Stimulated activated CD8-positive, alpha-beta memory T cell treated with anti-CD3 and anti-CD28 coated beads, Interleukin-4, amount 100 ng/mL, for 24 hours (primary cell): ENCODE measurements at places on chromosomes 5 and 9.
A peak's percentile ranks its signal among the peaks of the same experiment; 100 is the strongest.

- no peak for DNase-seq
These were observed 34.0 kb downstream of the PUM3 start for GRCh38 chr9:2809692-2810419.

DNA sequence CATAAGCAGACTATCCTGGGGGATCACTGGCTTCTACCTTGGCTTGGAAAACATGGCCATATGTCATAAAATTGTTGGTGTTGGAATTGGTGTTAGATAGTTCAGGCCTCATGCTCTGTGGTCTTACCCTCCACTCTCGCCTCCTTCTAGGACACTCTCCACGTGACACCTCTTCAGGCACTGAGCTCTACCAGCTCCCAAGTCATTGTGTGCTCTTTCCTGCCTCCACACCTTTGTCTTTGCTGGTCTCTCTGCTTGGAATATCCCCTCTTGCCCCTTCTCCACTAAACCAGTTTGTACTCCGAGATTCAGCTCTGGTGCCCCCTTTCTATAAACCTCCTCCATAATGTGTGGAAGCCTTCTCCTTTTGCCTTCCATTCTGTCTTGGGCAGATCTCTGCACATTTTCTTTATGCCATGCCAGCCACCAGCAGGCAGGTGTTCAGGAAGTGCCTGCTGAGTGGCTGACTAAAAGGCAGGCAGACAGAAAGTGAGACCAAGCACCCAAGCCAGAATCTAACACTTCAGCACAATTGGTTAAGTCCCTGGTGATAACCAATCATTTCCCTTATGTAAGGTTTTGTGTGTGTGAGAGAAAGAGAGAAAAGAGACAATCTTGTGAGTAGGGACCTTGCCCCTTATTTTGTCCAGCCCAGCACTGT is 37.7 kb downstream of the SAR1B start:
- no peak for DNase-seq

DNA sequence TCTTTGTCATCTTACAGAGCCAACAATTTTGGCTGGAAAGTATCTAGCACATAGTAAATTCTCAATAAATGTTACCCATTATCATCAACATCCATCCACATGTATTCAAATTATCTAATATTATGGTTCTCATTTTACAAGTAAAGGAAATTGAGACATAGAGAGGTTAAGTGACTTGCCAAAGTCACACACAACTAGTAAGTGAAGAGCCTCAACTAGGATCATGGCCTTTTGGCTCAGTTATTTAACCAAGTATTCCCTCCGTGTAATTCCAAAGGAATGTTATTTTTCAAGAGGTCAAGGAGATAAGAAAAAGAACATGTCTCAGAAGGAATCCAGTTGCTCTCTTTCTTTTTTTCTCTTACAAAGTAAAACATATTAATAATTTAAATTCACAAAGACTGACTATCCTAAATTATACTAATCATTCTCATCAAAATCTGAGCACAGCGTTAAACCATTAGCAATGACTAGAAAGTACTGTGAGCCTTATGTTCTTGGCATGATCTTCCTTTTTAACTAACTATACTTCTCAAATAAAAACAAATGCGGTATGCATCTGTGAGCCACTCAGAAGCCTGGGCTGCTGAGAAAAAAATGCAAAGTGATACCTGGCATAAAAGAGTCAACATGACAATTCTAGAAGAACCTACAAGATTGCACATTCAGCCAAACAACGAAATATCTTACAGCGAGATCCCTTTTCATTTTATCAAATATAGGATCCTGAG is 350.9 kb downstream of the GLIS3 start:
- no peak for DNase-seq

DNA sequence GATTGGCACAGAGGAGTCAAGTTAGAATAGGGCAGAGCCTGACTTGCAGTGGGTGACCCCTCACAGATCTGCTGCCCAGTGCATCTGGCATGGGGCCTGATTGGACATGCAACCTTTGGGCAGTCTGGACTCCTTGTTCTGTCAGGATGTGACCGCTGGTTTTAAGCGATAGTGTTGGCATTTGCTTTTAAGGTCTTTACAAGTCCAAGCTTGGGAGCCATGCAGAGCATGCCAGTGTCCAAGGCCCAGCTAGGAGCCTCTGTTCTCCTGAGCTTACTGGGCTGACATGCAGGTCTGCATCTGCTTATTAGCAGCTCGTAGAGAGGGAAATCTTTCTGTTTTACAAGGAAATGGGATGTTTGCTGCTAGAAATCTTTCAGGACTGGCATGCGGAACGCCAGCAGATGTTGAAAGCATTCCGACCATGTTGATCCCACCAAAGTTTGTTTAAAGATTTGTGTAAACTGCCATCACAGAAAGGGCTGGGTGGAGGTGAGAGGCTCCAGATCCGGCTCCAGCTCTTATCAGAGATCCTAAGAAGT is 27.5 kb downstream of the GADD45G start:
- no peak for DNase-seq

- DNase-seq = no peak
These were observed 249.9 kb downstream of the CDK5RAP2 start for GRCh38 chr9:120330031-120330430.

DNA sequence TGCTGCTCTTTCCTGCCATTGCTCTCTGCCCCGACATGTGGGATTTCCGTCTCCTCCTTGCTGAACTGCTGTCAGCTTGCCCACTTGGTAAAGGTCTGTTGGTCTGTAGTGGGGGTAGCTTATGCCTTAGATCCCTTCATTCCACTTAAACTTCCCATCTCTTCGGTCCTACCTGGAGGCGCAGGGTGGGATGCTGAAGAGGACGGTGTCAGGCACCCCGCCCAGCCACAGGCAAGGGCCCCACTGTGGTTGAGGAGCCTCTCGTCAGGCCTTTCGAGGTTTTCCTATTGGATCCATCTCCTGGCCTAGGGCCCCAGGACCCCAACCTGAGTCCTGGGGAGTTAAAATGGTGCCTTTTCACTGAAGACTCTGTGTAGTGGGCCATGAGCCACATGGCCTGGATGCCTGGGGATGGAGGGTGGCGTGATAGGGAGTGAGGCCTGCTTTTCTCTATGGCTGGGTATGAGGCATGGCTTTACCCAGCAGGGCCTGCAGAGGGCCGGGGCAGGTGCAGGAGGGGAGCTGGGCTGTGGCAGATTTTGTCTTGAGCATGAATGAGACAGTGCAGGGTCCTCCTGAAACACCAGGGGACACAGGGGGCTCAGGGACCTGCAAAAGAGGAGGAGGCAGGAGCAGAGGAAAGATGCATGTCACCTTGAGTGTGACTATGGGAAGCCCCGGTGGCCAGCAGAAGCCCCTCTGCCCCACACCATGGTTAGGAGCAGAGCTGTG is 25.8 kb upstream of the RNF130 start:
- no peak for DNase-seq

DNA sequence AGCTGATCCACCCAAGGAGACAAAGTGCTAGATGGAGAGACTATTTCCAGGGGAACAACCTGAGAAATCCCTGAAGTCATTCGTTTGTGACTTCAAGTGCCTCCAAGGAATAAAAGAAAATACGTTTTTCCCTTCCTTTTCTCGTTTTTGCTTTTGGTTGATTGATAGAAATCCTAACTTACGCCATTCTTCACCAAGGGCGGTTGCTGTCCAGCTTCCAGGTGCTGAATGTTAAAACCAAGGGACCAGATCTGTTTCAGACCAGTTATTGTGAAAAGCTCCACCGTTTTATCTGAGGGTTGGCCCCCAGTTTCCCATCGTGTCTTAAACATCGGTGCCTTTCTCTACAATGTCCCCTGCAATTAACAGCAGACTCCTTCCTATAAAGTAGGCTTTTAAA is 600.7 kb upstream of the SGCD start:
- DNase-seq = no peak

- DNase-seq = no peak
These were observed 535.8 kb downstream of the CYLC2 start for GRCh38 chr9:103530934-103531333.

DNA sequence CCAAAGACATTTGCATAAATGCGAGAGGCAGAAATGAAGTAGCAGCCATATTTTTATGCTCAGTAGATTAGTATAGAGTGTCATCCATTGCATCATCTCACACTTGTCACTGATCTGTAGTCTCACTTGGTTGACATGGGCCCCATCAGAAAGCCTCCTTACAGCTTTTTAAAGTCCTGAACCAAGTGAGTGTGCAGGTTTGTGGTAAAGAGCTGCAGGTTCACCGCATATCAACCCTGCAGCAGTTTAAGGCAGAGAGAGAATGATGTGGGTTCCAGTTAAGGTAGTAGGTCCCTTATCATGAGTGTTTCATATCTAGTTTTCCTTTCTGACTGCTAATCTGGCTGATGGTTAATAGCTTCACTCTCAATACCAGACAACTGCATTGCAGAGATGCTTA is 1080.3 kb downstream of the NR2F1-AS1 start:
- no peak for DNase-seq

DNA sequence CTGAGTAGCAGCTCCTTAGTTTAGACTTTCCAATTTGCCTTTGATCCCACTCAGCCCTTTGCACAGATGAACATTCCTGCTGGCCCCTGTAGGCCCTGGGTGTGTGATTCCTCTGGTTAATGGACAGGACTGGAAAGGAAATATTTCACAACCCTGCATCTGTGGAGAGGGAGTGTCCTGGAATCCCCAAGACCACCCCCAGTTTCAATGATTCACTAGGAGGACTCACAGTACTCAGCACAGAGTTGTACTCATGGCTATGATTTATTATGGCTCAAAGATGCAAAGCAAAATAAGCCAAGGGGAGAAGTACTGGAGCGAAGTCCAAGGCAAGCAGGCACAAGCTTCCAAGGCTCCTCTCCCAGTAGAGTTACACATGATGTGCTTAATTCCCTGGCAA is 42.4 kb upstream of the TJP2 start:
- DNase-seq = no peak

GRCh38 chr5:74596927-74597326 is 43.6 kb downstream of the ENC1 start:
- DNase-seq = no peak

DNA sequence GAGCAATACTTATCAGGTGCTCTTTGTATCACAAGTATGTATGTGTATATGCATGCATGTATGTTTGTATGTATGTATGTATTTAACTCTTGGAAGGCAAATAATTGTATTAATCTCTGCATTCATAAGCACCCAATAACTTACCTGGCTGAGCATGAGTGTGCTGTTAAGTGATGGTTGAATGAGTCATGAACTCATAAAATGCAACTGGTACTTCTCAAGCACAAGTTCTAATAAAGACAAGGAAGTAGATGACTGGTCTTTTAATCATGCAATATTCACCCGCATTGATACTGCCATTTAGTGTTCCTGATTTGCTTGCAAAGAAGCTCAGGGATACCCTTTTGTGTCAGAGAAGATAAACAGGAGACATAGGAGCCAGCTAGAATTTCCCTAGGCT is 204.9 kb upstream of the TRPM3 start:
- DNase-seq = no peak

DNA sequence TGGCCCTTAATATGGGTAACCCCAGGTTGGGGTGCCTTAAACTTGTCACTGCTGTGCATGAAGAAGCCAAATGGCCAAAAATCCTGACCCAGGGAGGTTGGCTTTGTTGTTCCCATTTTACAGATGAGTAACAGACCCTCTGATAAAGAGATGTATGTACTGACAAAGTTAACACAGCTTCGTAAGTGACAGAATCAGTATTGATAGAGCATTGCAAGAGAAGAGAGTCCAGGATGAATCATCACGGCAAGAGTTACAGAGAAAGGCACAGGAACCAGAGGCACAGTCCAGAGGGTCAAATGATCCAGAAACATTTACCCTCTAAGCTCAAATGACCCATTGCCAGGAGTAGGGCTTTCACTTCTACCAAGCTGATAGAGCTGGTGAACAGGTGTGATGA is 103.8 kb upstream of the SMC2 start:
- DNase-seq = no peak

GRCh38 chr9:118091226-118091625 is 387.0 kb downstream of the TLR4 start:
- DNase-seq = no peak

DNA sequence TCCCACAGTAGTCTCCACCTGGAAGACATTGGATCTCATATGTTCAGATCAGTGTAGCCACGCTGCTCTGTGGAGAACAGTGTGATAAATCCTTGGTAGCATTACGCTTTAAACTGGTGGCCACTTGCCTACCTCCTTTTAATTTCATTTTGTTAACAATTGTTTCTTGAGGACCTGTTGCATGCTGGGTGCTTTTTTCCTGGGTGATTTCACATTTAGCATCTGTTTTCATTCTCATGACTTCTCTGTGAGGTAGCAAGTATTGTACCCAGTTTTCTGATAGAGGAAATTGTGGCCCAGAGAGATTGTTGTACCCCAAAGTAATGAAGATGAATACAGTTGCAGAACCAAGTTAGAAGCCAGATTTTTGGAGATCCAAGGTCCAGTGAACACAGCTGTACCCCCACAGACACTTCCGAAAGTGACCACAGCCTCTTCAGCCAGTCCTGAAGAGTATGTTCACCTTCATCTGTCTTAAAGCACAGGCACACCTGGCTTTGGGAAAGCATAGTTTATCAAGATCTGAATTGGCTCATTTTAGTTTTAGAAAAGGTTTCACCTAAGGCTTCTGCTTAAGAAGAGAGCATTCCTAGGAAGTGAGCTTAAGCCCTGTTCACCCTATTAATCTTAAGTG is 75.2 kb downstream of the F2RL2 start:
- DNase-seq = no peak

- peak; percentile 21 for DNase-seq
These were observed 8.7 kb downstream of the SERINC5 start for GRCh38 chr5:80246995-80247729.

DNA sequence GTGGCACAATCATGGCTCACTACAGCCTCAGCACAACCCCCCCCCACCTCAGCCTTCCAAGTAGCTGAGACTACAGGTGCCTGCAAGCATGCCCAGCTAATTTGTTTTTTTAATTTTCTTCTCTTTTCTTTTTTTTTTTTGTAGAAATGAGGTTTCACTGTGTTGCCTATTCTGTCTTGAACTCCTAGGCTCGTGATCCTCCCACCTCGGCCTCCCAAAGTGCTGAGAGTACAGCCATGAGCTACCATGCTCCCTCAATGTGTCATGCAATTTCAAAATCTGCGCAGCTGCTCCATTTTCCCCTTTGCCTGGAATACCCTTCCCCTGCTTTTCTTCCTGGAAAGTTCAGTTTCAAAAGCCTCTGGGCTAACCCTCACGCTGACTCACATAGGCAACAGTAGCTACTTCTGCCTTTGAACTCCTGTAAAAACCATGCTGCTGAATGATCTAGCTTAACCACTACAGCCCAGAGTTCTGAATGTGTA is 71.0 kb upstream of the IL7R start:
- no peak for DNase-seq

DNA sequence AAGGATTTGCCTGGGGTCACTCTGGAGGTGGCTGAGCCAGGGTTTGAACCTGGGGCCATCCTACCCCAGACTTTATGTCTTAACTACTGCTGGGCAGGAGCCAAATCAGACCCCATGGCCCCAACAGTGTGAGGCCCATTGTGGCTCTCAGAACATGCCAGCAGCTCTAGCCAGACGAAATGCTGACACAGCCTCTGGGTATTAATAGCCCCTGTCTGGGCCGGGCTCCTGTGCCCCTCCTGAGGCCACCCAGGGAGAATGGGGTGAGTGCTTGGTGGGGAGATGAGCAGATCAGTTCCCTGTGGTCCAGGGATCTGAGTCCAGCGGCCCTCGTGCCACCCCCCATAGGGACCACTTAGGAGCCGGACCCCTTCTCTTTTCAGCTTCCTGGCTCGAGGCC is 2.2 kb upstream of the PLPP7 start:
- no peak for DNase-seq
